ENCODE measurements at places on chromosomes 5 and 9. TPM values are rescaled to one million over a fixed set of nuclear protein-coding genes. Genes with fewer than 3 reads are reported as not detected.
A peak's percentile ranks its signal among the peaks of the same experiment; 100 is the strongest.

The RNF208 gene
- total RNA-seq: 4.1 TPM

- peak; percentile 36 for DNase-seq
Observed at GRCh38 chr9:77455312-77455927, 192.7 kb downstream of the GNA14 start.

DNA sequence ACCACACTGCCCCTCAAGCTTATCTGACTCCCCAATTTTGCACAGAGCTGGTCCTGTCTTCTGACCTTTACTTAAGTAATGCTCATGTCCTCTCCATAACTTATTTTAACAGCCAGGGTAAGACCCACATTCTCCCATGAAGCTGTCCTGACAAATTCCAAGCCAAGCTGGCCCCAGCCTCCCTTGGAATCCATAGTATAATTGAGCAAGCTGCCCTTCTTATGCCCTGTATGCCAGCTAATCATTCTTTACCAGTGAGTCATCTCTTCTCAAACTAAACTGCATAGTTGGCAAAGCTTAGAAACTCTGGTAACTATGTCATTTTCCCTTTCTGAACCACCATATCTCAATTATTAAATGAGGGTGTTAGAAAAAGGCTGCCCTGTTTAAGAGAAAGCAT is 92.4 kb downstream of the NFIB start:
- no peak for DNase-seq

DNA sequence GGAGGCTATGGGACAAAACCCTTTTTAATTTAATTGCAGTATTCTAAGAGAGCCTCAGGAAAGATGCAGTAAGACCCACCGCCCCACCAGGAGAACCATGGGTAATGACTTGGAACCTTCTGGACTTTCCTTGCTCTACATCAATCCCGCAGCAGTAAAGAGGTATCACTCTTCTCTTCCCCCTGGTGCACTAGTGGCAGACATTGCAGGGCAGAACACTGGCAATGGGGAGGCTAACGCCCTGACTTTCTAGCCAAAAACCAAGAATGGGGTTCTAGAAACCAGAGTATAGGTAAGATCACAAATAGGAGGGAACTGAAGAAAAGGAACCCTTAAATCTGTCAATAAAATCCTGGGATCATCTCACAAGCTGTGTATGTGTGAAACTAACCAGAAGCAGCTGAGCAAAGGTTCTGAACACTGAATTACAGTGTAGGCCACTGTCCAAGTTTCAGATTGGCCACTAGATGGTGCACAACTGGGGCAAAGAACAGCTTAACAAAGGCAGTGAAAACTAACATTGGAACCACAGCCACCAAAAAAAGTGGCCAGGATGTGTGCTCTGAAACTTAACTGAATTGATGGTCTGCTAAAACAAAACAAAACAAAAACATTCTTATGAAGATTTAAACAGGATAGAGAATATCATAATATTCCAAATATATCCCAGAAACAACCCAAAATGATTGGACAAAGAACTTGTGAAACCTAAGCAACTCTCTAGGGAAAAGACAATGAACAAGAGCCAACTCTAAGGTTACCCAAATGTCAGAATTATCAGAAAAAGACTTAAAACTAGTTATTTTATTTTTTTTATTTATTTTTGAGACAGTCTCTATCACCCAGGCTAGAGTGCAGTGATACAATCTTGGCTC is 6.6 kb upstream of the FAM151B start:
- peak; percentile 32 for DNase-seq

DNA sequence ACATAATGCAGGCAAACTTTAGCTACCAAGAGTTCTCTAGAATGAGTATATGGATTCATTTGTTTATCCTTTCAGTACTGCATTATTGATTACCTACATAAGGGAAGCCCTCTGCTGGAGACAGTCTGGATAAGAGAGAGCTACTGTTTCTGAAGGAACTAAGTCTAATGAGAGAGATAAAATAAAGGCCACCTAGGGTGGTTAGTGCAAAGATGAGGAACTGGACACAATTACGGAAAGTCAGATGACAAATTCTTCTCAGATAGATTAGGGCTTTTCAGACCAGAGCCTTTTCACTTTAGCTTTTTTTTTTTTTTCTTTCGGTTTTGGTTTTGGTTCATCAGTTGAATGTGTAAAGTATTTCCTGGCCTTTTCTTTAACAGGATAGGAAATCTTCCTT is 31.3 kb downstream of the ISOC1 start:
- DNase-seq: no peak

Data from testis (tissue), 5 donors.